ENCODE measurements at places on chromosomes 7 and 10. TPM values are rescaled to one million over a fixed set of nuclear protein-coding genes. Genes with fewer than 3 reads are reported as not detected.

- DNase-seq = no peak
These were observed 17.6 kb downstream of the IFIT5 start for GRCh38 chr10:89431977-89432376.

DNA sequence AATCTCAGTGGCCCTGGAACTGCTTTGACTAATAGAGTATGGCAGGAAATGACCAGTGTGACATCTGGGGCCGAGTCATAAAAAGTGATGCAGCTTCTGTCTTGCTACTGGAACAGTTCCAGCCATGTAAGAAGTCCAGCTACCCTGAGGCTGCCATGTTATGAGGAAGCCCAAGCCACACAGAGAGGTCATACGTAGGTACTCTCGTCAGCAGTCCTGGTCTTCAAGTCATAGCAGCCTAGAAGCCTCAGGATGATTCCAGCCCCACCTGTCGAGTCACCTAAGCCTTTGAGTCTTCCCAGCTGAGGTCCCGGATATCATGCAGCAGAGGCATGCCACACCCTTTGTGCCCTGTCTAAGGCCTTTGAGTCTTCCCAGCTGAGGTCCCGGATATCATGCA is 92.1 kb downstream of the PPP1R3C start:
- no peak for DNase-seq

- no peak for DNase-seq
These were observed 162.3 kb downstream of the BAMBI start for GRCh38 chr10:28839600-28840007.

- peak; percentile 68 for DNase-seq
These were observed 119.5 kb downstream of the SPDYE5 start for GRCh38 chr7:75611557-75612178.

GDI2 gene
- 117 TPM for total RNA-seq

DNA sequence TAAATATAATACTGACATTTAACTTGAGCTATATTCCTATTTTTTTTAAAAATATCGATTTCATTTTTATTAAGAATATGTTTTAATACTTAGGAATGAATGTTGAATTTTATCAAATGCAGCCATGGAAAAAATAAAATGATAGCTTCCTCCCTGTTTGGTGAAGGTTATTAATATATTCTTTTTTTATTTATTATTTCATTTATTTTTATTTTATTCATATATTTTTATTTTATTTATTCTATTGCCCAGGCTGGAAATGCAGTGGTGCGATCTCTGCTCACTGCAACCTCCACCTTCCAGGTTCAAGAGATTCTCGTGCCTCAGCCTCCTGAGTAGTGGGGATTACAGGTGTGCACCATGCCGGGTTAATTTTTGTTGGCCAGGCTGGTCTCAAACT is 160.2 kb downstream of the PKD1L1 start:
- no peak for DNase-seq

AGR3 gene
- total RNA-seq = not detected

CALML5 gene
- total RNA-seq = not detected

TMEM236 gene
- 0.41 TPM for total RNA-seq

- no peak for DNase-seq
These were observed 634.4 kb upstream of the POT1 start for GRCh38 chr7:125563964-125564529.

UNCX gene
- not detected for total RNA-seq

- peak; percentile 65 for DNase-seq
These were observed at the start of gene CPXM2 for GRCh38 chr10:123891144-123892071. CPXM2 (minus strand) TSS chr10:123891807; CDS start chr10:123891659, 148 bp downstream.

DNA sequence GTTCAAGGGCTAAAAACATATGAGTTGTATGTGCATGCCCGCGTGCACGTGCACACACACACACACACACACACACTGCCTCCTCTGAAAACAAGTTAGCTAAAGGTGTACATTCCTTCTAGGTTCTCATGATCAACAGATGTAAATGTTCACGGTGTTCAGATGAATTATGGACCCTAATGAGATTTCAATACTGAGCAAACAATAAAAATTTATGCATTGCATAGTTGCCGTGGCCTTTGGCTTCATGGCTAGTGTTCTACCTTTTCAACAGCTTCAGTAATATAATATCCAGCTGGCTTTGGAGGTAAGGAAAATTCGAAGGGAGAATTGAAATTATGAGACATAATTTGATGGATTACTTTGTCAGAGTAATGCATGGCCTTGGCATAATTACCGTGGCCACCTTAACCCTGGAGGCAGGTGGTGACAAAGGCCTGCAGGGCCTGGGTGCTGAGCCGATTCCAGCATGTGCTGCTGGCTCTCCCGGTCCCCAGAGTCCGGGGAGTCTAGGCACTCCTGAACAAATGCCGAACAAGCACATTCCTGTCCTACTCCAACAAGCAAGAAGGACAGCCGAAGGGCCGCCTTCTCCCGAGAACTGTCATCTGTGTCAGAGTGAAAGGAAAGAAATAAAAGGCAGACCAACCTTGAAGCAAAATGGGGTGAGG is 166.6 kb upstream of the TCF7L2 start:
- DNase-seq = no peak

DNA sequence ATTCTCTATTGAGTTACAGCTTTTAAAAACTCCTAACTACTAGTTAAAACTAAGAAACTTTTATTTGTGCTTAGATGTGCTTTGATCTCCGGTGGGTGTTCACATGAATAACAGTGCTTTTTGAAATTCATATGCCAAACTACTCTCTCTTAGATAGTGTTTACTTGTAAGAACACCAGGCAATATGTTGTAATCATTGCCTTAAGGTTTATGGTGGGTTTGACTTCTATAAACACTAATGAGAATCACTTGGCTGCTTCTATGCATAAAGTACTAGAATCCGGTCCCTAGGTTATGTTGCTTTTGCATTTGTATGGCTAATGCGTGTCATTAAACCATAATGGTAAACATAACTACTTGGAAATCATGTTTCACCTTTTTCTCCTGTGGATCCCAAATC is 203.9 kb upstream of the VSTM2A start:
- DNase-seq = no peak

DNA sequence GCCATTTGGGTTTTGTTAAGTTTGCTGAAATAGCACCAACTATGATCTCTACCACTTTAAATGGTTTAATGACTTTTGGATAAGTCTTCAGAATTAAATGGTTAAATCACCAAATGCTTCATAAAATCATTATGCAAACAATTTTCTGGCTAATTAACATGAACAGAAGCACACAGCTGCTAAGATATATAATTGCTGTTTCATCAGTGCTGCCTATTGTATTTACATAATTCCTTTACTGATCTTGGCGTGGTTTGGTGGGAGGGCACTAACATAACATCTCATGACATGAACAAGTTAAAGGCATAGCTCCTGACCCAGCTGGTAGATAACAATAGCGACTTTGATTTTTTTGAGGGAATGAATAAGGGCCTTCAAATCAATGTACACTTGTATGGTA is 94.1 kb downstream of the FZD1 start:
- no peak for DNase-seq

GRCh38 chr10:119209736-119210355 is 2.5 kb downstream of the GRK5 start:
- DNase-seq = no peak

AMZ1 gene
- 0.07 TPM for total RNA-seq

- DNase-seq = no peak
These were observed 169.2 kb downstream of the ZNF438 start for GRCh38 chr10:30862486-30862885.

DNA sequence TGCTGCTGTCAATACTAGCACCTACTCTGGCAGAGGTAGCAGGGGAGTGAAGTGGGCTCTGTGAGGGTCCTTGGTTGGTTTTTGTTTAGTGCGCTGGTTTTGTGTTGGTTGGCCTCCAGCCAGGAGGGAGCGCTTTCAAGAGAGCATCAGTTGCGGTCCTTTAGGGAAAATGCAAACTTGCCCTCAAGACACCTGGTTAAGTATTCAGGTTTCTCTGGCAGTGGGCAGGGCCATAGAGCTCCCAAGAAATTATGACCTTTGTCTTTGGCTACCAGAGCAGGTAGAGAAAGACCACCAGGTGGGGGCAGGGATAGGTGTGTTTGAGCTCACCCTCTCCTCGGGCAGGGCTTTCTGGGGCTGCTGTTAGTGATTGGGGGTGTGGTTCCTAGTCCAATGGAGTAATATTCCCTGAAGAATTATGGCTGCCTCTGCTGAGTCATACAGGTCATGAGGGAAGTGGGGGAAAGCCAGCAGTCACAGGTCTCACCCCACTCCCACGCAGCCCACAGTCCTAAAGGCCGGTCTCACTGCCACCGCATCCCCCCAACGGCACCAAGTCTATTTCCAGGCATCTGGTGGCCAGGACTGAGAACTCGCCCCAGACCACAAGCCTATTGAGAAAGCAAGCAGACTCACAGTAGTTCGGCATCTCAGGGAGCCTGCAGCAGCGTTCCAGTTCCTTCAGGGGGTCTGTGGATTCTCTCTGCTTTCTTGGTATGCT is 280.5 kb downstream of the SFMBT2 start:
- DNase-seq = no peak

C10orf105 gene
- total RNA-seq = 1.3 TPM

DNA sequence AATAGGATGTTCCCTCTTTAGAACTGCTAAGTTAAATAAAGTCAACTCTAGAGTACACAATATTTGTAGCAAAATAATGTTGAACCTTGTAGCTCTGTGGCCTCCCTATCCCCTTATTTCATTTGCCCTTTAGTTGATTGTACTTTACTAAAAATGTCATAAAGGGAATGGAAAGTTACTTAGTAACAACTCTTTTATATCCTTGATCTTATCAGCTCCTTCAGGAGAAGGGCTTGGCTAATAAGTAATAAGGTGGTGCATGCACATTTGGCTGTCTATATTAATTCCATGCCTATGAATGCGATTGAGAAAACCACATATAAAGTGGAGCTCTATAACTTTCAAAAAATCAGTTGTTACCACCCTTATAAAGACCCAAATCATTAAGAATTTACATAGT is 41.5 kb upstream of the GATA3 start:
- DNase-seq = no peak

CPN1 gene
- not detected for total RNA-seq

SAMD9L gene
- 5.7 TPM for total RNA-seq

DNA sequence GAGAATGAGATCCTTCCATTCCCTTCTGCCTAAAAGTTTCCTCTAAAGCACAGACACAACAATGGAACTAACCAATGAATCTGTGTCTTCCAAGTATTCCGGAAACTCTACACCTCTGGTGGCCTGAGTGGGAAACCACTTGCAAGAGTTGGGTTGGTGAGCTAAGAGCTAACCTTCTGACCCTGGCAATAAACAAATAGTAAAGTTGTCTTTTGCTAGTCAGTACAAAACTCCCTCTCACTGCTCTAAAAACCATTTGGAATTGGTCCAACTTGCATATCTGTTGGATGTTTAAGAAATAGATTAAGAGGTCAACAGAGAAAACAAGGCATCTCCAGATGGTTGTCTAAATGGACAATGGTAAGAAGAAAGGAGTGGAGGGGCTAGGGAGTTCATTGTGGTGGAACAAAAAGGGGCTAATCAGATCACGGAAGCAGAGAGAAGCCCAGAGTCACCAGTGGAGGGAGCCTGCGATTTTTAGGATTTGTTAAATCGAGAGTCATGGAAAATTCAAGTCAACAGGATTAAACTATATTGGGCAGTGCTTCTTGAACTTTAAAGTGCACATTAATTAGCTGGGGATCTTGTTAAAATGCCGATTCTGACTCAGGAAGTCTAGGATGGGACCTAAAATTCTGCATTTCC is 192.3 kb downstream of the EVX1 start:
- DNase-seq = no peak

GPER1 gene
- total RNA-seq = 4.6 TPM

DNA sequence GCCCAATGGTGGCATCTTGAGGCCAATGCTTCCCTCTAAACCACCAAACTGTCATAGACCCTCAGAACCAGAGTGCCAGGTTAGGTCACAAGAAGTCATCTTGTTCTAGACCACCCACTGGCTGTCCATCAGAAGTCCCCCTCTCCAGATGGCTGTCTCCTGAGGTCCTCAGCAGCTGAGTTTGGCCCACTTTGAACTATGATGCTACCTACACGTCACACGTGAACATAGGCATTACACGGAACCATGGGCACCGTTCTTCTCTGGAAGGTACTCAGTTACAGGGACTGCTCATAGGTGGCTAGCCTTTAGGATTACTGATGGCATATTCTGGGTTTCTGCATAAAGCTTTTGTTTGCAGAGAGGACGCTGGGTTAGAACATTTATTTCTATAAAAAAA is 166.4 kb downstream of the ADAM12 start:
- no peak for DNase-seq

MUC12 gene
- not detected for total RNA-seq

DNA sequence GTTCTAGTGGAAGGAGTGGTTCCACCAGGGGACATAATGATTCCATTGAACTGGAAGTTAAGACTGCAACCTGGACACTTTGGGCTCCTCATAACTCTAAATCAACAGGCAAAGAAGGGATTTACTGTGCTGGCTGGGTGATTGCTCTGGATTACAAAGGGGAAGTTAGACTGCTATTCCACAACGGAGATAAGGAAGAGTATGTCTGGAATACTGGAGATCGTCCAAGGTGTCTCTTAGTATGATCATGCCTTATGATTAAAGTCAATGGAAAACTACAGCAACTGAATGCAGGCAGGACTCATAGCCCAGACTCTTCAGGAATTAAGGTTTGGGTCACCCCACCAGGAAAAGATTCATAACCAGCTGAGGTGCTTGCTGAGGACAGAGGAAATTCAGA is 310.6 kb upstream of the MGMT start:
- no peak for DNase-seq

DNA sequence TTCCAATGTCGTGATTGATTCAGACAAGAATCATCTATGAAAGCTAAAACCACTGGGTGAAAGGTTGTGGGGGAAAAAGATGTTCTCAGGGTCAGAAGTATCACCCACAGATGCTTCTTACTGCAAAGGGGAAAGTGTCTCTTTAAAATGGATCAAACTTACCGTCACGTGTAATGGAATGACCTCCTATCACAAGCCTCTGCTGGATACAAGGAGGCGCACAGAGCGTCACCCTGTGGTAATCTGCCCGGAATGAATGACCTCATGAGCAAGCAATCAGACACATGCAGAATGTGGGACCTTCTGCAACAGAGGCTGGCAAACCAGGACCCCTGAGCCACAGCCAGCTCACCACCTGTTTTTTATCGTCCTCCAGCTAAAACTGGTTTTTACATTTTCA is 33.0 kb downstream of the WIPF3 start:
- DNase-seq = peak; percentile 85

TMEM139 gene
- total RNA-seq = 12.3 TPM

DNA sequence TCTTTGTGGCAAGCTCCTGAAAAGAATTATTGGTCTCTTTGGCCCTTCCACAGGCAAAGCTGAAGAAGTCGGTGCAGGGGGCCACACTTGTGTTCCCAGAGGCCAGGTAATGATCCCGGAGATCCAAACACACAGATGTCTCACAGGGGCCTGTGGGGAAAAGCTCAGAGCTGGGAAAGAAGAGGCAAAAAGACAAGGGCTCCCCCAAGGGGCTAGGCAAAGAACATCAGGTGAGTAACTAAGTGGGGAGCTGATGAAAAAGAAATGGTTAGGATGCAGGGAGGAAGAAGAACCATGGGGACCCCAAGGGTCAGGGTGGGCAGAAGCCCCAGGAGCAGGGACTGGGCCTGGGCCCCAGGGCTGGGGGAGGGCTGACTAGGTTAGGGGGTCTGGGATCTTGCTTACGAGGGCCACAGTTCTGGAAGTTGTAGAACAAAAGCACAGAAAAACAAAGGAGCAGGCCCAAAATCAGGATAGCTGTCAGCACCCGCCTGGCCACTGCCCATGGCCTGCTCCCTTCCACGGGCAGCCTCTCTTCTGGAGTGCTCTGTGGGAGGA is 1.1 kb downstream of the KEL start:
- DNase-seq = no peak
